ENCODE measurements at places on chromosomes 11 and 22. TPM values are rescaled to one million over a fixed set of nuclear protein-coding genes. Genes with fewer than 3 reads are reported as not detected.

- DNase-seq, result no peak
Observed at GRCh38 chr22:28183078-28183860, 264.2 kb upstream of the PITPNB start.

DNA sequence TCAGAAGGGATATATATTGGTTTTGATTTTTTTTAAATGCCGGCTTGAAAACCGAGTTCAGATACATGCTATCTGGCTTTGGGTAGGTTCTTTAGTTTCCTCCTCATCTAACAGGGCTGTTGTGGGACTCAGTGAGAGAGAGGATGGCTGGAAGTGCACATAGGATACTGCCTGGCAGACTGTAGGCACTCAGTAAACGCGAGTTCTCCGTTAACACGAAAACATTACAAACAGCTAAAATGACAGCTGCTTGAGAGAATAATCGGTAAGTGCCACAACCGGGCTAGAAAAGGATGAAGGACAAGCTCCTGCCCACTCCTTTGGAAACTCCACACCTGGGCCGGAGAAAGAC lies 369 bp downstream of the XRRA1 start:
- no peak for DNase-seq

GRCh38 chr11:5363679-5364078 lies 12.4 kb downstream of the OR51B6 start:
- DNase-seq, result no peak

- no peak for DNase-seq
Observed at GRCh38 chr11:78094250-78094649, 14.6 kb upstream of the NDUFC2 start.

DNA sequence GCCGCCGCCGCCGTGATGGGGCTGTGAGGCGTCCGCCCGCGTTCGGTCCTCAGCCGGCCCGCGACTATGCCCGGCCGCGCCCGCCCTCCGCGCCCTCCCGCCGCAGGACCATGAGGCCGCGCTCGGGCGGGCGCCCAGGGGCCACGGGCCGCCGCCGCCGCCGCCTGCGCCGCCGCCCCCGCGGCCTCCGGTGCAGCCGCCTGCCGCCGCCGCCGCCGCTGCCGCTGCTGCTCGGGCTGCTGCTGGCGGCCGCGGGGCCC lies 215 bp downstream of the ZNRF3 start:
- DNase-seq, result no peak

The RFPL3 gene
- polyA plus RNA-seq, result not detected

DNA sequence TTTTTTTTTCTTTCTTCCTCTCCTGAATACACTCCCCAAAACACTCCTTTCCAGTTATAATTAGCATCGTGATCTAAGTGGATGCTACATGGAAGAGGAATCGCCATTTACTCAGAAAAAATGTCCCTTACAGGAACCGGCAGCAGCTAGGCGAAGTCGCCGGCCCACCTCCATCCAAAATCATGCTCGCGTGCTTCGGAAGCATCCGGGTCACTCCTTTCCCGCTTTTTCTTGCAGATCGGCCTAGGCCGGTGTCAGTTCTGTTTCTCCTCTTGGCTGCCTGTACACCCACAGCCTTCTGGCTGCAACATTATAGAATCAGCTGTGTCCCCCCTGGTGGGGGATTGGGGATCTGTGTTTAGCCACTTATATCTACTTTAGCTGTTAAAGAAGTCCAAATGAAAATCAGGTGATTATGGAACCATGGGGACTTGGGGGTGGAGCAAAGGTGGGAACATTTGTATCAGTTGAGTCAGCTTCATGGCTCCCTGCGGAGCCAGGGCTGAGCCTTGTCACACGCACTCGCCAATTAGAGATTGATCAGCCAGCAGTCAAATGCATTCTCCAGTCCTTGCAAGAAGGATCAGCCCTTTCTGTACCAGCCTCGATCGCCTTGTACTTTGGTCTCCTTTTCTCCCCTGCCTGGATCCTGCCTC lies 36.3 kb downstream of the ASRGL1 start:
- DNase-seq, result no peak

- DNase-seq, result no peak
Observed at GRCh38 chr11:63940786-63941185, 2.0 kb downstream of the NAA40 start.

DNA sequence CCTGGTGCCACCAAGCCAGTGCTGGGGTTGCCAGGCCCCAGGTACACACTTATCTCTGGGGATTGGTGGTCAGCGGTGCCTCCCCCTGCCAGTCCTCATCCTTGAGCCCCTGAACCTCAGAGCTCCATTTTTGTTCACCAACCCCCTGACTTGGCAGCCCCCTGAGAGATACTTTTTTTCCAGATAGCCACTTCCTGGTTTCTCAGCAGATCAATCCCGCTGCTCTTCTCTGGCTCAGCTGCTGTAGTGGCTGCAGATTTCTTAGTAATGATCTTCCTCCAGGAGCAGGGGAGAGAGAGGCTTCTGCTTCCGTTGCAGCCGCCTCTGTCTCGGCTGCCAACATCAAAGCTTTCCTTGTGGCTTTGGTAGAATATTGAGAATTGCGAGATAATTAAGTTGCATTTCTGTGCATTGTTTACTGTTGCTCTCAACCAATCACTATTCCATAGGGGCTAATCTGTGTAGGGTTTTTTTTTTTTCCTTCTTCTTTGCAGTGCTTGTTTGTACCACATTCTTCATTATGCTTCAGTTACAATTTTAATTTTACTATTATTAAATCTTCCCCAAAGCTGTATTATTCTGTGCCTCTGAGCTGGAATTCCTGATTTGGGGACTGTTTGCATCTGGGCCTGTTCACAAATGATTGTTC lies 92.1 kb downstream of the PKNOX2 start:
- no peak for DNase-seq

The C11orf54 gene
- polyA plus RNA-seq, result 33.7 TPM

- no peak for DNase-seq
Observed at GRCh38 chr11:68021167-68021787, 9.2 kb upstream of the NDUFS8 start.

GRCh38 chr22:17647991-17648390 lies 9.4 kb downstream of the BCL2L13 start:
- no peak for DNase-seq

The KRTAP5-2 gene
- not detected for polyA plus RNA-seq

DNA sequence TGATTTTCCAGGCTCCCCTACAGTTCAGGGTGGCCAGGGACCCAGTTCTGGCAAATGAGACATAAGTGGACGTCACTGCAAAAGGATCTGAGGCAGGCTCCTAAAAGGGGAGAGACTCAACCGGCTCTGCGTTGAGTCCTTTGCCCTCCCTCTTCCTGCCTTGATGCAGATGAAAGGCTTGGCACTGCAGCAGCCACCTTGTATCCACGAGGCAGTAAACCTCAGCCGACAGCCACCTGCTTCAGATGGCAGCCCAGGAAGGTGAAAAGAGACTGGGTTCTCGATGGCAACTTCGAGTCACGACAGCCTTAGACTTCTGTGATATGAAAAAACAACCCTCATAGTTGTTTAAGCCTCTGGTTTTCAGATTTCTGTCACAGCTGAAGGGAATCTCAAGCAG lies 14.7 kb upstream of the TREH start:
- no peak for DNase-seq

GRCh38 chr22:37331034-37331428 lies 48.7 kb downstream of the CYTH4 start:
- DNase-seq, result no peak

DNA sequence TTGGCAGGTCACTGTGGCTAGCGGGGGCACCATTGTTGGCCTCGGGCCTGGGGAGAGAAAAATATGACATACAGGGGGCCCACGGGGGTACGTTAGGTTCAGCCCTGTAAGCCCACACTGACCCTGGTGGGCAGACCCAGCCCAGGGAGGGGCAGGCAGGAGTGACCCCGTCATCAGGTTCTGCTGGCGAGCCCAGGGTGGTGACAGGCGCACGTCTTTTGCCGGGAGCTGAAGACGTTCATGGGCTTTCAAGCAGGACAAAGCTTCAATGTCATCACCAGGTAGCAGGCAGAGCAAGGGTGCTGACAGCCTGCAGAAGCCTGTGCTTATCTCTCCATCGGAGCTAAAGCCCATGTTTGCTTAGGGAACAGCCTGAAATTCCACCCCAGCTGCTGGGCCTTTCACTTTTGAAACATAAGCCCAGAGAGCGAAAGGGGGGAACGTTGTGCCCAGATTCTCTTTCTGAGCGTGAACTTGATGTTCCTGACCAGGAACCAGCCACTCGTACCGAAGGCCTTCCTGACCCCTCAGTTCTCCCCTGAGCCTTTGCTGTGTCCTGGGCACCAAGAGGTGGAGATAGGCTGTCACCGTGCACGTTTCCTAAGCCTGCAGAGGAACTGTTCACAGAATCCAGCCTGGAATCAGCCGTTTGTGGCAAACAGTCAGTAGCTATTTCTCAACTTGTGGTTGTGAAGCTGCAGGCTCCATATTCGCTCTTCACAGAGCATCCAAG lies 74.0 kb upstream of the ATXN10 start:
- no peak for DNase-seq

GRCh38 chr11:1338201-1339065 lies 29.0 kb upstream of the TOLLIP start:
- DNase-seq, result no peak

DNA sequence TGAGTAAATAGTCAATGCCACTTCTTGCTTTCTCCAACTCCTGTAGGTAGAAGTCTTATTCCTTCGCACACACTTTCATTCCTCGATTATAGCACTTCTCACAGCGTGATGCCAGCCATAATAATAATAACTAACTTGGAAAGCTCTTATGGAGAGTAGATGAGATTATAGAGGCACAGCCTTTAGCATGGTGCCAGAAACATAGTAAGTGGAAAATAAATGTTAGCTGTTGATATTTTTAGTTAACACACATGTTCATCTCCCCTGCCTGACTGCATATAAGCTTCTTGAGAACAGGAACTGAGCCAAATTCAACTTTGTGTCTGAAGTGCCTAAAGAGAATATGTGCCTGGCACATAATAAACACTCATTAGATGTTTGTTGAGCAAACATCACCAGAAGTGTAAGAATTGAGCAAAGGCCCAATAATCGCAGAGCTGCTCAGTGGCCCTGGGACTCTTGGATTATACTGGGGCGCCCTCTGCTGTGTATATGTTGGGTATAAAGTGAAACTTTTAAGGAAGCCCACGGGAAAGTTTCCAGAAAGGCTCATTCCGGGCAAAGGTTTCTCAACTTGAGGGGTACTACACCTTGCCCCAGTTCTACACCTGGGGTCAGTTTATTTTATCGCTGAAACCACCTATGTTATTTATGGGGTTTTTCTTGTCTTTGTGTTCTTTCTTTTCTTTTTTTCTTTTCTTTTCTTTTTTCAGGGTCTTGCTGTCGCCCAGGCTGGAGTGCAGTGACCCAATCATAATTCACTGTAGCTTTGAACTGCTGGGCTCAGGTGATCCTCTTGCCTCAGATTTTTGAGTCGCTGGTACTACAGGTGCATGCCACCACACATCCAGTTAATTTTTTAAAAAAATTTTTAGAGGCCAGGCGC lies 22.3 kb downstream of the SLN start:
- DNase-seq, result peak; percentile 87

The SCGB2A2 gene
- not detected for polyA plus RNA-seq

All from muscle of back (tissue), 13 donors.